ENCODE measurements at places on chromosomes 3 and 15.
A peak's percentile ranks its signal among the peaks of the same experiment; 100 is the strongest.

GRCh38 chr3:38084334-38085310 is 45.6 kb downstream of the DLEC1 start:
- DNase-seq, result no peak

- DNase-seq, result peak; percentile 28
Observed at GRCh38 chr3:185912929-185913901, 24.6 kb downstream of the TRA2B start.

- DNase-seq, result peak; percentile 17
Observed at GRCh38 chr15:42576776-42577175, 1.4 kb downstream of the STARD9 start.

DNA sequence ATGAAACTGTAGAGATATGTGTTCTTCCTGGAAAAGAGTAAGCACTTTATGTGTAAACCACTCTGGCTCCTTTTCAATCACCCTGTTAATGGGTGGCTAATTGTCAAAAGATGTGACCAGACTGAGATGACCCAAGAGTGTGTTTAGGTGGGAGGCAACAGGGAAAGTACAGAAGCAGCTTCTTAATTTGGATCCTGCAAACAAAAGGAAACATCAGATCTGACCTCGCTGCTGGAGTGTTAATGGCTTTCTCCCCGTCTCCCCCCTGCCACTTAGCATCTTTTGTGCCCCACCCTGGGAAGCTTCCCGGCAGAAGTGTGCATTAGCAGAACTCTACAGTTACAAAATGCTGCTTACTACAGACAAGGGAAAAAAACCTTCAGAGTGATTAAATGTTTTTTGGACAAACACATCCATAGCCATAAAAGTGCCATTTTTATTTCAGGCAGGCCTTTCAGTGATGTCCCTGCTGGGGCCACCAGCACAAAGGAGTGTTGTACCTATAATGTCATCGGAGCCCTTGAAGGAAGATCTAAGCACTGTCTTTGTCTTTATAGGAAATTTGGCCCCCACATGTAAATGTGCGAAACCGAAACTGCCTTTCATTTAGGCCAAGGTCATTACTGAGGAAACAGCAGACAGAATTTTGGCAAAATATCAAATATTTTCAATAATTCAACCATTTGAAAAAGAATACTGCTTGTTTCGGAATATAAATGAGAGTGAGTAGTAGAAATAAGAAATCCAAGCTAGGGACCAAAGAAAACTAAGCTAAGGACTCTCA is 311.0 kb downstream of the WDR72 start:
- peak; percentile 99 for DNase-seq

DNA sequence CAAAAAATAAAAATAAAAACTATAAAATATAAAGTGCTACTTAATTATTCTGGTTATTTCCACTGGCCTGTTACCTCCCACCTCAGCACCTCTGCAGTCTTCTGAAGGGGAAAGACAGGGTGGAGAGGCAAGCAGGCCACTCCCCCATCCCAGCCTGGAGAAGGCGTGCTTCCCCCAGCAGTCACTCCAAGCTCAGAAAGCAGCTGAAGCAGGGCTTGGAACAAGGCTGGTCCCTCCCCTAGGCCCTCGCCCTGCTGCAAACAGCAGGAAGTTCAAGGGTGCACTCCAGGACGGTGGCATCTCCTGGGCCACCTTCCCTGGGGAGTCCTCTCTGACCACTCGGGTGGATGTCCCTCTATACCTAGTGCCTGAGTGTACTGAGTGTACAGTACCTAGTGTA is 21.4 kb downstream of the CACNA2D2 start:
- DNase-seq, result peak; percentile 38

DNA sequence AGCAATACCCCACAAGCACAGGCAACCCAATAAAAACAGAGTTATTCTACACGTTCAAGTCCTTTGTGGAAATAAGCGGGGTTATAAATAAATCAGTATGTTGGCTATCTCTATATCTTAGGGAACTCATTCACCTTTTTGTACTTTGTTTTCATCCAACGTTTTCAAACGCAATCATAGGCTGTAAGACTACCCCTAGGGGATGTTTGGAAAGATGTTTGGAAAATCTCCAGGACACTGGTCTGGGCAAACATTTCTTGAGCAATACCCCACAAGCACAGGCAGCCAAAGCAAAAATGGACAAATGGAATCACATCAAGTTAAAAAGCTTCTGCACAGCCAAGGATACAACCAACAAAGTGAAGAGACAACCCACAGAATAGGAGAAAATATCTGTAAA is 70.1 kb downstream of the CLDN11 start:
- DNase-seq, result peak; percentile 91

- peak; percentile 88 for DNase-seq
Observed at GRCh38 chr15:35078221-35078915, 6.7 kb downstream of the NANOGP8 start.

- no peak for DNase-seq
Observed at GRCh38 chr15:75008629-75009326, 13.4 kb downstream of the SCAMP5 start.

DNA sequence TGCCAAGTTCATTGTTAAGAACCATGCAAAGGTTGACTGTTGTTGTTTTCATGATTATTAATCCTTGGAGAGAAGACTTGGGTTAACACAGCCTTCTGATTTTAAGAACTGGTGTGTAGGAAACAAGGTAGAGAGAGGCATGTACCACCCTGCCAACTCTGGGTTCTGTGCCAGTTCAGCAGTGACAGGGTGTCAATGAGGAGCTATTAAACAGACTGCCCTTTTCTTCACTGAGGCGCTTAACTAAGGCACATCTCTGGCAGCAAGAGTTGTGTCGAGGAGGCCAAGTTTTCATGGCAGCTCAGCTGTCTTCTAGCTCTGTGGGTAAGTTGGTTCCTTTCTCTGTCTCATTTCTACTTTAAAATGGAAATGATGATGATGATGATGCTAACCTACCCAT is 117.6 kb downstream of the FEZF2 start:
- DNase-seq, result no peak

DNA sequence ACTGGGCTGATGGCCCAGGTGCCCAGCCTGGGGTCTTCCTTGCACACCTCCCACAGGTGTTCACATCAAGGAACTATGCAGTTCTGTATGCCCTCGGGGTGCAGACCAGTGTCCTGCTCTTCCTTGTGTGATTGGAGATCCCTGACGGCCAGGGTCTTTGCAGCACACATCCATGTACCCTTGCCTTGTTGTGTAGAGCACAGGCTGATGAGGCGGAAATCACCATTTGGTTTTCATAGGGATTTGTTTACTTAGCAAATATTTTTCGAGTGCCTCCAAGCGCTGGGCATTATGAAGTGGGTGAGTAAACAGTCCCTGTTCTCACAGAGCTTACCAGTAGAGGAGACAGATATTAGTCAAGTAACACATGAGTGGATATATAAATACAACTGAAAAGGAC is 209.3 kb upstream of the UMPS start:
- peak; percentile 90 for DNase-seq

- DNase-seq, result no peak
Observed at GRCh38 chr3:14861031-14861430, 42.3 kb downstream of the FGD5 start.

DNA sequence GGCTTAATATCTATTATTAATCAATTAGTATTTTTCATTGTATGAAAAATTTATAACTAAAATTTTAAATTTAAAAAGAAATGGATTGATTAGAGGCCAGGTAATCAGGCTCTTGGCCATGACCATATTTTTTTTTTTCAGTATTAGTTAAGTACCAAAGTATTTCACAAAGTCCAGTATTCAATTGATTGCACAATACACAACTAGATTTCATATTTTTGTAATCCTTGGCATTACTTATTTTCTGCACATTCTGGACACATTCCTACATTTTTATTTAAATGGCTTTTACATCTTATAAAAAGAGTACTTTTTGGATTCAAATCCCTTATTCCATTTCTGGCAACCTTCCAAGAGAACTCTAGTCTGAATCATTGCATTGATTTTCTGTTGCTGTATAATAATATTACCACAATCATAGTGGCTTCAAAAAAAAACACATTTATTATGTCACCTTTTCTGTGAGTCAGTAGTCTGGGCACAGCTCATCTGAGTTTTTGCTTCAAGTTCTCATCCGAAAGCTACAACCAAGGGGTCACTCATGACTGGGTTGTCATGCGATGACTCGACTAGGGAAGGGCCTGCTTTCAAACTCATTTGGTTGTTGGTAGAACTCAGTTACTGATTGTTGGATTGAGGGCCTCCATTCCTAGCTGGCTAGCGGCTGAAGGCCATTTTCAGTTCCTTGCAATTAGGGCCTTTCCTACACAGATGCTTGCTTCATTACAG is 90.7 kb downstream of the CNTN6 start:
- no peak for DNase-seq

DNA sequence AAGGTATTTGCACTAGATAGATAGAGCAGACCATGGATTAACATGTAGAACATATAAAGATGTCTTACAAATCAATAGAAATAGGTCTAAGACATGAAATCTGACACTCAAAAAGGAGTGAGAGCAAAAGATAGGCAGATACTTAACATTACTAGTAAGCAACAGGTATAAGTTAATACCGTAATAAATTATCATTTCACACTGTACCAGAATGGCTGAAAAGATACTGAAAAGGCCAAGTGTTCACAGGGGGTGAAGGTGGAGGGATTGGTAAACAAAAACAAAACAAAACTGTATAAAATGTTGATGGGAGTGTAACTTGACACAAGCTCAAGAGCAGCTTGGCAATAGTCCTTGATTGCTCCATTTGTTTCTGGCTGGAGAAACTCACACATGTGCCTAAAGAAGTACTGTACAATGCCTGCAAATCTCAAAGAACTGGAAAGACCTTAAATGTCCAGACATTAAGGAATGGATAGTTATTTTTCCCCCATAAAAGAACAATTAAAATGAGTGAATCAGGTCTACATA is 3.5 kb downstream of the NSMCE3 start:
- DNase-seq, result peak; percentile 17

GRCh38 chr15:40307421-40308211 is at the start of gene PLCB2:
Gene PLCB2 (minus strand): TSS chr15:40307935. CDS start chr15:40307672, 263 bp downstream.
- DNase-seq, result peak; percentile 62

DNA sequence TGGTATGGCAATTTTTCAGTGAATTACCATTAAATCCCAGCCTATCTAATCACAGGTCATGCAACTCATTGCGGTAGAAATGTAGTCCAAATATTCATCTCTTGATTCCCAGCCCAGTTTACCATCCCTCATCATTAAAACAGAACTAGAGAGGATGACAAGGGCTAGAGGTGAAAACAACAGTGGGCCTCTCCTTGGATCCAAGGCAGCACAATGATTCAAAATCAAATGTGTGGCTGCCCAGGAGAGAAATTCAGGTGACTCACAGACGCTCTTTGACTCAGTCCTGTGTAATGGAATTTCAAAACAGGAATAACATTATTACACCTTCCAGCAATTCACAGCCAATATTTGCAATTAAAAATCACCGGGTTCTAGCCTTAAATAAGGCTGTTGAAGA is 246.5 kb downstream of the TBL1XR1 start:
- DNase-seq, result no peak

DNA sequence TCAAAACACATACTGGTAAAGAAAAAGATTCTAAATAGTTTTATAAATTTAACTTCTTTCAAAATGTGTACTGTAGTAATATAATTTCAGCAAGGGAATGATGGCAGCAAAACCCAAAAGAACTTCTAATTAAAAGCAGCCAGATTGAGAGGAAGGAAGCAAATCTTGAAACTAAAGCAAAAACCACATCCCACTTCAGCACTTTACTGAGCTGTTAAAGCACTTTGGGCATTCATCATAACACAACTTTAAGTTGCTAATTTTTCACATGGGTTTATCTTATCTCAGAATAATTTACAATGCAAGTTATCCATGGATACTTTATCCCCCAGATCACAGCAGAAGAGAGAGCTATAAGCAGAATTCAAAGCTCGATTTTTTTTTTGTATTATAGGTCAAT is 6.0 kb downstream of the RFC4 start:
- no peak for DNase-seq

- no peak for DNase-seq
Observed at GRCh38 chr3:128495435-128495970, 2.5 kb upstream of the GATA2 start.

Data from NCI-H69 (cell line).